ENCODE measurements at places on chromosomes 6 and 20.

DNA sequence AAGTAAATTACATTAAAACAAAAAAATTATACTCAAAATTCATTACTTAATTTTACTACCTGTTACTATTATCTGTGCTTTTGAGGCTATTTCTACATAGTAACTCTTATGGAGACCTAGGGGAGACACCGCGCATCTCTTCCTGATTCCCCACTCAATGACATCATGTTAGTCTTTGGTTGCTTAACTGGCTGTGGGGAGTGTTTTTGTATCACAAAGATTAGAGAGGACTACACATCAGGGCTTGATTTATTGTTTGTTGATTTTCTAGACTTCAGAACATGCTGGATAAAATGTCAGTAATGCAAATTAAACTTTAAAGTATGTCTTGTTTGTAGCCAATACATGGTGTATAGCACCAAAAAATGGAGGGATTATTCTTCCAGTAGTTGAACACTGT lies 26.0 kb downstream of the SLC2A10 start:
- no peak for DNase-seq

GRCh38 chr20:10639077-10639736 lies 34.6 kb downstream of the JAG1 start:
- DNase-seq = no peak

- no peak for DNase-seq
Observed at GRCh38 chr6:102980951-102981350, 1587.4 kb downstream of the GRIK2 start.

GRCh38 chr20:58194175-58194791 lies 34.2 kb downstream of the ANKRD60 start:
- DNase-seq = no peak
